Stimulated activated CD4-positive, alpha-beta T cell treated with anti-CD3 and anti-CD28 coated beads, TNF-alpha, amount 100 ng/mL, for 48 hours (primary cell): ENCODE measurements at places on chromosomes 1 and 21.

DNA sequence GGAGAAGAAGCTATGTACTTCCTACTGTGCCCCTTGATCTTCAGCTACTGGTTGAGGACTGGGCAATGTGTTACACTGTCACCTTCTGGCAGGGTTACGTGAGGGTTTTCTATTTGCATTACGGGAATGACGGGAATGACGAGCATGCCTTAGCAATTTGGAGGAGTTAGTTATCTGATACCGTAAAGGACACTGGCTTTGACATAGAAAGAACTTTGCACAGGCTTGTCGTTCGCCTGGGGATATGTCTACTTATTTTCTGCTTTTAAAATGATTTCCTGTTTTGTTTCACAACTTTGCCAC, 19.8 kb upstream of the ACBD6 start:
- no peak for DNase-seq

- no peak for DNase-seq
These were observed 20.5 kb upstream of the XPR1 start for GRCh38 chr1:180611016-180611930.

- DNase-seq, result peak; percentile 10
These were observed 1.9 kb downstream of the YBX1 start for GRCh38 chr1:42684139-42684538.

DNA sequence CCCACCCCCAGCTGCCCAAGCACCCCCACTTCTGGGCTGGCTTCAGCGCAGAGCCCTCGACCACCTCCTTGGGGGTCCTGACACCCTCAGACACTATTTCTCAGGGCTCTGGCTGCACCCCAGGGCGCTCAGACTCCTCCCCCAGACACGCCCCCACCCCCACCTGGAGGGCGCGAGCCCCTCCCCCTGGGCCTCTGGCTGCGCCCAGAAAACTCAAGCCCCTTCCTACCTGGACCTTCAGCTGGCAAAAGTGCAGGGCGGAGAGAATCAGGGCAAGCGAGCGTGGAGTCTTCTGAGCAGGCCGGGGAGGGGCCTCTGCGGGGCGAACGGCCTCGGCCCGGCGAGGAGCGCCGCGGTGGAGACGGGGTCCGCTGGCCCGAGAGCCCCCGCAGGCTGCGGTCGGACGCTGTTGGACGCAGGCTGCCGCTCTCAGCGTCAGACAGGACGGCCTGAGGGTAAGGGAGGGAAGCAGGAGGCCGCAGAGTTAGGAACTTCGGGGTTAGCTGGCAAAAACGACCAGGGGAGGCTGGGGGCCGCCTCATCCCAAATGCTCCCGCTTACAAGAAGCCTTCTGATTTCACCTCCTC, 17.4 kb upstream of the NBPF1 start:
- no peak for DNase-seq

GRCh38 chr1:89112871-89113613, 12.9 kb downstream of the GBP2 start:
- no peak for DNase-seq

DNA sequence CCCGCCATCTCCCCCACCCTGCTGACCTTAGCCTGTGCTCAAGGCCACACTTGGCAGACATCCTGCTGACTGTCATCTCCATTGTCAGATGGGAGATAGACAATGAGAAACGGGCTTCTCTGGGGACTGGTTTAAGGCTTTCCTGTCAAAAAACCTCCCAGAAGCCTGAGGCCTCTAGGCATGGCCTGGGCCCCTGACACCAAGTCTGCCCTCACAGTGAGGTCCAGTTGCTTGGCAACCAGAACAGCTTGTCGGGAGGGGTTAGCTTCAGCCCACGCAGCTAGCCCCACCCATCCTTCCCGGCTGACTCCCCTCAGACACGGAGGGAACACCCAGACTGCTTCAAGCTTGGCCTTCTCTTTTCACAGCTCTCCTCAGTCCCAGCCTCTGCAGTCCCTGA, 11.0 kb downstream of the PLEKHA6 start:
- no peak for DNase-seq

DNA sequence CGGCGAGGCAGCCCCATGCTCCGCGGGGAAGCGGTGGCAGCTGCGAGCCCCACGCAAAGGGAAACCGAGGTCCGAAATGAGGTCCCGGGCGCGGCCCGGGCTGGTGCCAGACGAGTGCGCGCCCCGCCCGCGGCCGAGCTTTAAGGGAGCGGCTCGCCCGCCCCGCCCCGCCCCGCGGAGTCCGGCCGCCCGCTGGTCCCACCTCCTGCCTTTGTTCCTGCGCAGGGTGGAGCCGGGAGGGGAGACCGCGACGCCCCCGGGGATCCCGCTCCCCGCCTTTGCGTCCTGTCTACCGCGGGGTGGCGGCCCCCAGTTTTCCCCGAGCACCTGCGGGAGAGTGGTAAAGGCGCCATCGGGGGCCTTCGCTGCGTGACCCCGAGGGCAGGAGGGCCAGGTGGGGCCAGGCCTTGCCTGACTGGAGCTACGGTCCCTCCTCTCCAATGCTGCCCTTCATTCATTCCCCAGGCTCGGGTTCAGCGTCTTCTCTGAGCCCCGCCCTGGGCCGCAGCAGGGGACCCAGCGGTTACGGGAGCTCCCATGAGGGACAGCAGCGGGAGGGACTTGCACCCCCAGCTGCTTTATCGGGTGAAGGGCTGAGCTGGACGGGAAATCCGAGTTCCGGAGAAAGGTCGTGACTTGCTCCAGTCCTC, at the start of gene HES2:
TSS of gene HES2 (minus strand) at position 116 of the 650 bp plus-strand sequence. CDS start at position 17, 99 bp downstream.
- DNase-seq, result no peak

GRCh38 chr1:45687754-45688740, at the start of gene TMEM69:
TSS of gene TMEM69 (plus strand) at chr1:45688181. CDS start at chr1:45691069, 2,888 bp downstream.
- DNase-seq, result peak; percentile 62

GRCh38 chr1:214658785-214659184, 55.8 kb downstream of the CENPF start:
- DNase-seq, result no peak

DNA sequence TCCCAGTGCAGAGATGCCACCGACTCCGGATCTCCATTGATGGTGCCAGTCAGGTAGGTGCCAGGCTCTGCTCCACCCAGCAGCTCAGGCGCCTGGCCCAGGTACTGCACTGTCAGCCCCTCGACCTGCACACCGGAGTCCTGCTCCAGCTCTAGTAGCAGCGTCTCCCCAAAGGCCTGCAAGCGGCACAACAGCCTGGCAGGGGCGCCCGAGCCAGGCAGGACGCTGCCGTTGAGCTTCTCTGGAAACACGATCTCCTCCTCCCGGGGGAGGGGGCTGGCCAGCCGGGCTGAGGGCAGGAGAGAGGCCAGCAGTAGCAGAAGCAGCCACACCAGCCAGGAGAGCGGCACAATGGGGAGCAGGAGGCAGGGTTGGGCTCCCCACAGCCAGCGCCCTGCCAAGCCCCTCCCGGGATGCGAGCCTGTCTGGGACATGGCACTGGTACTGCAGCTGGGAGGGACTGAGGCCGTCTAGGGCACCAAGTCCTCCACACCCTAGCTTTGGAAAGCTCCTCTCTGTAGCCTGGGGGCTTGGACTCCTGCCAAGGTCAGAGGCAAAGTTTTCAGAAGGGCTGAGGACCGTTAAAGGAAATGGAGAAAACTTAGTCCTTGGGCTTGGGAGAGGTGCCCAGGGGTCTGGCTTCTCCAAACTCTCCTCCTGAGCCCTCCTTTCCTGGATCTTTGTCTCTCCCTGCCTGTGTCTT, 509 bp downstream of the ADAMTS4 start:
- no peak for DNase-seq

- no peak for DNase-seq
These were observed 4.5 kb downstream of the HDGF start for GRCh38 chr1:156746728-156747631.

GRCh38 chr1:151953409-151954094, 40.1 kb downstream of the S100A10 start:
- DNase-seq, result no peak

GRCh38 chr1:192263436-192263835, 53.4 kb upstream of the RGS21 start:
- DNase-seq, result no peak

GRCh38 chr1:164703960-164704411, 145.0 kb downstream of the PBX1 start:
- no peak for DNase-seq

GRCh38 chr21:44703731-44704635, 7.0 kb downstream of the KRTAP10-12 start:
- DNase-seq, result no peak

- DNase-seq, result no peak
These were observed 188.7 kb downstream of the GIPC2 start for GRCh38 chr1:78234496-78234895.

- DNase-seq, result no peak
These were observed 31.5 kb downstream of the BMP8A start for GRCh38 chr1:39522661-39523567.

DNA sequence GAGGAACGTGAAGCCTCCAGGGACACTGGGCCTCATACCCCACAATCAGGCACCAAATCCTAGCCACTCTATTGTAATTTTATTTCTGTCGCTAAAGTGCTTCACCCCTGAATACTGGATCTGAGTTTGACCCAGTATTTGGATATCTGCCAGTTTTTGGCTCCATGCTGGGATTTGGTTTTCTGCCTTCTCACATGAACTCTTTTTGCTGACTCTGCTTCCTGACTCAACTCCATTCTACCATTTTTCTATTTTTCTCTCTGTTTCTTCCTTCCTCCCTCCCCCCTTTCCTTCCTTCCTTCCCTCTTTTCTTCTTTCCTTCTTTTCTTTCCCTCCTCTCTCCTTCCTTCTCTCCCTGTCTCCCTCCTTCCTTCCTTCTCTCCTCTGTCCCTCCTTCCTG, 151.3 kb upstream of the GJB5 start:
- DNase-seq, result no peak

DNA sequence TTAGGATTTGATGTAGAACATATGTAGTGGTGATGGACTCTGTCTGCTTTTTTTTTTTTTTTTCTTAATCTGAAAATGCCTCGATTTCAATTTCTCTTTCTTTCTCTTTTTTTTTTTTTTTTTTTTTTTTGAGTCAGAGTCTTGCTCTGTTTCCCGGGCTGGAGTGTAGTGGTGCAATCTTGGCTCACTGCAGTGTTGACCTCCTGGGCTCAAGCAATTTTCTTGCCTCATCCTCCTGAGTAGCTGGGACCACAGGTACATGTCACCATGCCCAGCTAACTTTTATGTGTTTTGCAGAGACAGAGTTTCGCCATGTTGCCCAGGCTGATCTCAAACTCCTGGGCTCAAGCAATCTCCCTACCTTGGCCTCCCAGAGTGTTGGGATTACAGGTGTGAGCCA, 17.4 kb downstream of the MAST2 start:
- no peak for DNase-seq

GRCh38 chr1:54255026-54255702, 55.2 kb downstream of the MRPL37 start:
- no peak for DNase-seq

DNA sequence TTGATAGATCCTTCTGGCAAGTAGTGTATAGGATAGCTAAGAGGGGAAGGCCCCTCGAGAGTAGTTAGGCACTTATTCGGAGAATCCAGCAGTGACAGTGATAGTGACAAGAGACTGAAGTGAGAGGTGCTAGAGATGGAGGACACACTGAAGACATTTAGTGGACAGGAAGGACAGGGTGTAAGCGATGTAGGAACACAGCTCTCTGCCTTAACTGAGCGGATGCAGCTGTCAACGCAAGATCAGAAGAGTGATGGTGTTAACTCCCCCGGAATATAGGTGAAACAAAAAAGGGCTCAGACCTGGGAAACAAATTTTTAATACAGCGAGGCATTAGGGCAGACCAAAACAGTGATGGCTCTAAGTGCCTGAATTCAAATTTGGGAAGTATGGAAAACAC, 15.8 kb downstream of the SOD1 start:
- DNase-seq, result no peak

DNA sequence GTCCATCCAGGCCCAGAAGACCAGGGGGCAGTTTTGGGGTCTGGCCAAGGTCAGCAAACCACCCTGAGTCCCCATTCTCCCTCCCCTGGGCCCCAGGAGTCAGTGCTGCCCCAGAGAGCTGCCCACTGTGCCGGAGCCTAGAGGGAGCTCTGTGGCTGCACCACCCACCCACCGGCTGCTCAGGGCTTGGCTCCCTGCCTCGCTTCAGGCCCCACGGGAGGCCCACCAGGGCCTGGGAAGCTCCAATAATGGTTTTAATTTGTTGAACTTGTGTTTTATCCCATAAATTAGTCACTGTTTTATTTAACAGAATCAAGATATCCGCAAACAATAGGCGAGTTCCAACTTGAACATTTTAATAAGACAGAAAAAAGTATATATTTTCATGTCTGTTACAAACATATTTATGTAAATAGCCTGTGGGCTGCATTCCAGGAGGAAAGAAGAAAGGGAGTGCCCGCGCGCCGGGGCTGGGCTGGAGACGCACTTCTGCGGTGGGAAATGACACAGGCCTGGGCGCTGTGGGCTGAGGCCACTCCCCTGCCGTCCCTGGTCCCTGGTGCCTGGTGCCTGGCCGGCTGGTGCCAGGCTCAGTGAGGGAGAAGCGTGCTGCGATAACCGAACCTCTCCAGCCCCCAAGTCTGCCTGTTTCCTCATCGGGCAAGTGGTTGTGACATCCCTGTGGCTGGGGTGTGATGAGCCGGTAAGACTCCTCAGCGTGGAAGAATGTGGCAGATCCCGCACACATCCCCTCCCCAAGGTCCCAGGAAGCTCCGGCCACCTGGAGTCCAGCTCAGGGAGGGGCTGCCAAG, 160.5 kb downstream of the PEX14 start:
- DNase-seq, result no peak

DNA sequence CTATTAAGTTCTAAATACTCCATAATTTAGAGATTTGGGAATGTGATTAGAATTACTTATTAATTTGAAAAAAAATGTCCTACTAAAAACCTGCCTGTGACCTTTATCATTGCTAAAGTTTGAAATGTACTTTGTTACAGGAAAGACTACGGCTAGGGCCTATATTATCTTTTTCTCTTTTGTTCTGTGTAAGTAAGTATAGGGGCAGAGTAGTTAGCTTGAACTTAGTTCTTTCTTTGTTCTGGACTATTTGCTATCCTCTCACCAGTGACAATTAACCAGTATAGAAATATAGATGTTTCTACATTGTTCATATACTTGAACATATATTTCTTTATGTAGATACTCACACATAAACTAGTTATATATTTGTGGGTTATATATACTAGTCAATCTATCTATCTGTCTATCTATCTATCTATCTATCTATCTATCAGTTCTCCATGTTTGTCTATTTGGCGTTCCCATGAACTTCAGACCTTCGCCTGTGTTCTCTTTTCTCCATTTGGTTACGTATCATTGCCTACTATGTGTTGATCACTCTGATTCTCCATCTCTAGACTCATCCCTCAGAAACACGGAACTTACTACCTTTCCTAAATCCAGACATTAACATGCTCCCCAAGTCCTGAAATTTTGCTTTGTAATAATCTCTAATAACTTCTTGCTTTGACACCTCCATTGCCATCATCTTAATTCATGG, 3.3 kb downstream of the PTPRC start:
- DNase-seq, result no peak

GRCh38 chr1:229225331-229225782, 45.6 kb upstream of the RAB4A start:
- DNase-seq, result no peak
